ENCODE measurements at places on chromosomes 1 and 21.

DNA sequence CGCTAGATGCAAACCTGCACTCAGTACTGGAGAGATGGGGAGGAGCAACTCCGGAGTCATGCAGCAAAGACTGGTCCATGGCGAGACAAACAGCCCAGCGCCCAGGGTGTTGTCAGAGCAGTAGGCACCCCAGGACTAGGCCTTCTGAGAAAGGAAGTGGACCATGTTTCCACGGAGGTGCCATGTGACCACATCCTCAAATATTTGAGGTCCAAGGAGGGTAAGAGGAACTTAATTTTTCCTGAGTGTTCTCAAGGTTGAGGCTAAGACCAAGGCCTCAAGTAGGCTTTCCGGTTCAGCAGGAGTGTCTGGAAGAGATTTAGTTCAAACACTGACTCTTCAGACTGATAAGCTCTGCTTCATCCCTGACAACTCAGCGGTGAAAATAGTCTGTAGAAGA, 186.2 kb downstream of the RHOU start:
- DNase-seq = no peak

DNA sequence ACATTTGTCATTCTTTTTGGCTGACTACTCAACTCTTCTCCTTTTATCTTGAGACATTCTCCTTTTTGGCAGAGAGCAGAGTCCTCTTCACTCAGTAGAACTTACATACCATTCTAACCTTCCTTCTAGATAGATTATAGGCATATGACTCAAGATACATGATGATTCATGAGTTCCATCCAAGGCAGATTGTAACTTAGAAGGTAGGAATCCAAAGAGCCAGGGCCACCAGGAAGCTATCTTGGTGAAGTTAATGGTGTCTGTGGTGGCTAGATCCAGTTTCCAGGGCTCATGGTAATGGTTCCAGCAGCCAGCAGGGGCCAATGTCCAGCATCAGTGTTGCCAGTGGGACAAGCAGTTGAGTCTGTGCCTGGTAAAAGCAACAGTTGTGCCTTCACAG, 76.1 kb upstream of the KIAA0040 start:
- DNase-seq = no peak

GRCh38 chr21:15775981-15776380, 46.2 kb downstream of the USP25 start:
- DNase-seq = peak; percentile 73

- no peak for DNase-seq
Observed at GRCh38 chr1:36320767-36321118, 2.7 kb downstream of the EVA1B start.

DNA sequence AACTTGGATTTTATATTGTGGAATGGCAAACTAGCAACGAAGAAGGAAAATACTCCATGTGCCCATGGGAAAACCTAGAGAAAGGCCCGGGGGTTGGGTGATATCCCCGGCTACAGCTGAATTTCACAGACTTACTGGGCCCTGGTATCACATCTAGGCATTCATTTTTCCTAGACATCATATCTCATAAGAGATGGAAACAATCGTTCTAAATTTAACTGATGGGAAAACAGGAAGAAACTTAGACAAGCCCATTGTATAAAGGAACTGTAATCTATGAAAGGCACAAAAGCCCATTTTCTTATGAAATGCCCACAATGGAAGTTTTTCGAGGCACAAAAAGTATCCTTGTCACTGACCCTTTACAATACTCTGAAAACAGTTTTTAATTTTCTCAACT, 407.9 kb upstream of the LYPLAL1 start:
- no peak for DNase-seq

DNA sequence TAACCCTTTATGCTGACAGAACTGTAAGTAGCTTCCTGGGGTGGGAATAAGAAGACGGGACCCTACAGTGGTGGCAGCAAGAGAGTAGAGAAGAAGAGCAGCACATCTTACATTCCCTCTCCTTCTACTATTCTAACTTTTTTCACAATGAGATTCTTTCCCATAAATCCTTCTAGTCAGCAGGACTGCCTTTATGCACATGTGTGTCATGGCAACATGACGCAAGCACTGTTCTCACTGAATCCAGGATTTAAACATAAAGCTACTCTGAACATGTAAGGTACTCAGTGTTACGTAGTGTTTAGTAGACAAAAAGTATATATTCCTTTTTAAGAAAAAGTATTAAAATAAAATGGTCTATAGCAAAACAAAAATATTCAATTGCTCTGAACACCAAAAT, 309.7 kb upstream of the LYPLAL1 start:
- DNase-seq = no peak

- no peak for DNase-seq
Observed at GRCh38 chr1:36523850-36524249, 41.1 kb upstream of the CSF3R start.

- DNase-seq = no peak
Observed at GRCh38 chr1:109819906-109820305, 56.2 kb upstream of the EPS8L3 start.

DNA sequence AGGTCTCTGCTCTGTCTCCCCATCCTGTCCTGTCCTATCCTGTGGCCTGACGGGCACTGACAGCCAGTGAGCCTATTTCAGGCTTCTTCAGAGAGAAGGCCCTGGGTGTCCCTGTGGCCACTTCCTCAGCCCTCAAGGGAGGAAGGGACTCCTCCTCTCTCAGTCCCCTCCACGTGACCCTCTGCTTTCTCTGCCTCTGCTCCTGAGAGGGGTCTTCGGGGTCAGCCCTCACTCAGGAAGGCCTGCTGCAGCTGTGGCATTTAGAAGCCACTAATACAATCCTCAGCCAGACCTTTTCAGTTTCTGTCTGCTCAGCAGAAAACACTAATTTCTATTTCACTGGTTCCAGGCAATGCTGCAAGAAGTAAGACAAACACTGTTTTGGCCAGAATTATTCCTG, 43.6 kb upstream of the ETV3 start:
- DNase-seq = no peak

DNA sequence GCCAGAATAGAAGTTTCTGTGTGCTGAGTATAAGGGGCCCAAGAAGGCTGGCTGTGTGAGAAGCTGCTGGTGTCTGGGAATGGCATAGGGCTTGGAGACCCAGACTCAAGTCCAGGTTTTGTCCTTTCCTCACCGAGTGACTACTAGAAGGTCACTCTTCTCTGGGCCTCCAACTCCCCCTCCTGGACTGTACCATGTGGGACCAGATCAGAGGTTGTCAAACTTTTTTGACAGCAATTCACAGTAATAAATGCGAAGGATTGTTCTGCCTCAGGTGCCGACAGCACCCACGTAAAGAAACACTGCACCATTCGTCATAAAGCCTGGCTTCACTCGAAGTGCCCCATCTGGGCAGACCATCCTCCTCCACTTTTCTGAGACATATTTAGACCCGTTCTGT, 29.0 kb downstream of the PKP1 start:
- DNase-seq = no peak

DNA sequence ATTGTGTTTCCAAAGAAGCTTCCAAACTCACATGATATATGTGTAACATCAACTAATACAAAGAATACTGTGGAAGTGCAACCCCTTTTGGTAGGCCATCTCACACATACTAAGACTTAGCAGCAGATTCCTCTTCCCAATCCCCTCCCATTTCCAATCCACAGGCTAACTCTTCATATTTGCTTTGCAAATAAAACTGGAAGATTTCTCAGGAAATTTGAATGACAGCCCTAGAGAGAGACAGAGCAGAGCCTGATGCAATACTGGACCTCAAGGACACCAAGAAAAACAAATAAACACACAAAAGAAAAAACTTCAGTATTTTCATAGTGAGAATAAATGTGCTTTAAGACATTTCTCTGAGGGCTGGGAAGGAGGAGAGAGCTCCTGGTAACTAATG, 190.2 kb upstream of the BRINP3 start:
- no peak for DNase-seq

- DNase-seq = no peak
Observed at GRCh38 chr1:48947761-48948537, 171.3 kb upstream of the BEND5 start.

DNA sequence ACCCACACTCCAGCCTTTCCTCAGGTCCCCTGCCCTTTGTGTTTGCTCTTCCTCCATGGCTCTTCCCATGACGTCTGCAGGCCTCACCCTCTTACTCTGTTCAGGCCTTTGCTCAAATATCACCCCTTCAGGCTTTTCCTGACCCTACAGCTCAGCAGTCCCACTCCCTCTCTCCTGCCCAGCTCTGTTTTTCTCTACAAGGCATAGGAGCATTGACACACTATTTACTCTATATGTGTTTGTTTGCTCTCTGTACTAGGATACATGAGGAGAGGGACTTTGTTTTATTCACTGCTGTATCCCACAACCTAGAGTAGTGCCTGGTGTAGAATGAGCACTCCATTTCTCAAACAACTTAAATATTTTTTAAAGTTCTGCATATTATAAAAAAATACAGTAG, 107.4 kb upstream of the COA6 start:
- DNase-seq = no peak

DNA sequence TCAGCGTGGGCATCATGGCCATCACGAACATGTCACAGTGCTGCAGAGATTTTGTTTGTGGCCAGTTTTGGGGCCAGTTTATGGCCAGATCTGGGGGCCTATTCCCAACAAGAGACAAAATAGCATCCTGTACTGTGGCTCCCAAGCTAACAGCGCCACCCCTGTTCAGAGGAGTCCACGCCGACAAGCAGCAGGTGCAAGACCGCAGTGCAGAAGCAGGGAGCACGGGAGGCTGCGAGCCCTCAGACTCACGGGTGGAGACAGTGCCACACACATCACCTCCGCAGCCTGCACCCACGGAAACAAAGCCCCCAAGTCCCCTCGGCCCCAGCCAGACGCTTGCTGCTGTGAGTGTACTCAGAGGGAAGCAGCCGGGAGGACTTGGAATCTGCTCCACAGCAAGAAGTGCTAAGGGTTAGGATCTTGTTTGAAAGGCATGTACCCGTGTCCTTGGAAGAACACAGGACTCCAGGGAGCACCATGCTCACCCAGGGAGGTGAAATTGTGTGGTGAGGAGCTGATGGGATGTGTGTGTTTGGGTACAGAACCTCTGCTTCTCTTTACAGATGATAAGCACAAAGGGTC, 7.1 kb downstream of the TCP10L start:
- no peak for DNase-seq

GRCh38 chr1:165793951-165794350, 25.3 kb upstream of the TMCO1 start:
- no peak for DNase-seq

- DNase-seq = no peak
Observed at GRCh38 chr21:33028287-33028670, 2.5 kb downstream of the OLIG2 start.

GRCh38 chr1:8560611-8561544, 243.0 kb downstream of the SLC45A1 start:
- DNase-seq = no peak

DNA sequence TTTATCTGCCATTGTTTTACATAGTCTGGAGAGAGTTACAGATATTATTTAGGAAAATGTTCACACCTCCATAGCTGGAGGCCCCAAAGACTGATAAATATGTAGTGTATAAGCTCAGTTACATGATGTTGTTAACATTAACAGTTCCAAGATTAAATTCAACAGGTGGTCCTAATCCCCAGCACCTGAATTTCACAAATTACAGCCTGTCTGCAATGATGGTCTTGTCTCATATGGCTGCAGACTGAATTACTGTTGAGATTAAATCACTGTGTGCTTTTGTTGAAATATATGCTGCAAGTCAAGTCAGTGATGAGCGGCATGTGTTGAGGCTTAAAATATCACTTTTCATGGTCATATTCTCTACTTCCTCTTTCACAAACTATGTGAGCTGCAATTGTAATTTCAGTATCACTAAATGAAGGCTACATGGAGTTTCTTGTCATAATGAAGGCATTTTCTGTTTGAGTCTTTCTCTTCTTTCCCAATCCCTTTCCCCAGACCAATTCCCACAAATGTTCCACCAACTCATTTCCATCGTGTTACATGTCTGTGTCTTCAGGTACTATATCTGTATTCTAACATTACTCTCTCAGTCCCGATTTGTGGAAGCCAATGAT, 4.2 kb downstream of the ST6GALNAC5 start:
- no peak for DNase-seq

GRCh38 chr1:157189986-157190982, 52.1 kb upstream of the ETV3 start:
- no peak for DNase-seq

- DNase-seq = no peak
Observed at GRCh38 chr1:67679691-67680090, 5.3 kb upstream of the GADD45A start.

- DNase-seq = no peak
Observed at GRCh38 chr1:27604579-27605299, 795 bp upstream of the AHDC1 start.

DNA sequence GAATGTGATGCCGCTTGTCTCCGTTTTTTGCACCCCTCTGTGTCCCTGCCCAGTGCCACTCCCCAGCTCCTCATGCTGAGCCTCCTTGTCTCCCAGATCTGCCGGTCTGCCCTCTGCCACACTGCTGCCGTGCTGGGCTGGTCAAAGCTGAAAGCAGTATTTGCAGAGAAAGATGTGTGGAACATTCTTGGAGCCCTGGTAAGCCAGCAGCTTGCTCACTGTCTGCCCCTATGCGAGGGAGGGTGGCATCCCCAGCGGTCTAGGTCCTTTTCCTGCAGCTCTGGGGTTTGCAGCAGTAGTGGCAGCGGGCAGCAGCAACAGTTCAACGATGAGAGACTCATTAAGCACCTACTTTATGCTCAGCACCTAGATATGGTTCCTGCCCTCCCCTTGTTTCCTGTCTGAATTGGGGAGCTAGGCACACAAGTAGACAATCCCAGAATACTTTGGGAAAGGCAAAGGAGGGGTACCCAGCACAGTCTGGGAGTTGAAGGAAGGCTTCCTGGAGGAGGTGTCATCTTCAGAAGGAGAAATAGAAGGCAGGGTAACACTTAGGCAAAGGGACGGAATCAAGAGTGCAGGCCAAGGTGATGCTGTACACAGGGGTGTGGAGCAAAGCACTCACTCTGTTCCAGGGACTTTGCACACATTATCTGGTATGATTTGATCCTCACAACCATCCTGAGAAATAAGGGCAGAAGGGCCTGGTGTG, 63.1 kb downstream of the KIF21B start:
- no peak for DNase-seq

DNA sequence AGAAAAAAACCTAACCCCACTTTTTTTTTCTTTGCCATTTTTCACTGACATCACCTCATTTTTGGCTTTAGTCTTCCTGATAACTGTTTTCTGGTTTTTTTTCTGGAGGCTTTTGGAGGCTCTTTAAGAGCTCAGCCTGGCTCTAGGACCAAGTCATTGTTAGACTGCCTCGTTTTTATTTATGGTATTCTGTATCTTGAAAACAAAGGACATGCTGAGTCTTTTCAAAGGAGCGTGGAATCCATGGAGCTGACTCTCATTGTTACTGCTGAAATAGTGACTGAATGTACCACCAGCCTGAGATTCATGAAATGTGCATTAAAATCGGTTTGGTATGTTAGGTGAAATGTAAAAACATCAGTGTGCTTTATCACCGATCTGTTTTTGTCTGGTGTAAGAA, 28.0 kb downstream of the RASAL2 start:
- no peak for DNase-seq
